CD4-positive, alpha-beta T cell treated with Interferon alpha-2 for 1 hour (primary cell): ENCODE measurements at places on chromosomes 2 and 18.

DNA sequence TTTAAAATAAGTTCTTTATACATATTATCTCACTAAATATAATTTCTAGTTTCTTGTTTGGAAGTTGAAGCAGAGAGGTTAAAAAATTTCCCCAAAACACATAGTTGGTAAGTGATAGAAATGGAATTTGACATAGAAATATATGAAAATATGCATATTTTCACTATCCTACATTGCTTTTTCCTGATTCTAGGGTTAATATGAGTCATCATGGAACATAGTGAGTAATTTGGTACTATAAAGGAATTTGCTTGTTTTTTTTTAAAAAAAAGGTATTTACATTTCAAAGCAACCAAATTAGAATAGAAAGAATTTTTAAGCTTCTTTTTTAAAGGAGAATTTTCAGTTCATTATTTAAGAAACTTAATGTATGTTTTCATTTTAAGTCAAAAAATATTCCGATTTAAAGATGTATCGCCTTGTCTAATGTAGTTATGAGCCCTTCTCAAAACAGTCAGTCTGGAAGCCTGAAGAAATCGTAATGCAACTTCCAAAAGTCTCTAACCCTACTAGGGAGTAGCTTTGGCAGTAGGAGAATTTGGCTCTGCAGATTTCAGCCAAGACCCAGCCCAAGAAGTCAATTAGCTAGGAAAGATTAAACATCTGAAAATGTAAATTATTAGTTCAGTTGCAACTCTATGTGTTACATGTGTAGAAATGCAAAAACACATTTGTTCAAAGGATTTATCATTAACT, 147.3 kb downstream of the RDH14 start:
- no peak for DNase-seq

DNA sequence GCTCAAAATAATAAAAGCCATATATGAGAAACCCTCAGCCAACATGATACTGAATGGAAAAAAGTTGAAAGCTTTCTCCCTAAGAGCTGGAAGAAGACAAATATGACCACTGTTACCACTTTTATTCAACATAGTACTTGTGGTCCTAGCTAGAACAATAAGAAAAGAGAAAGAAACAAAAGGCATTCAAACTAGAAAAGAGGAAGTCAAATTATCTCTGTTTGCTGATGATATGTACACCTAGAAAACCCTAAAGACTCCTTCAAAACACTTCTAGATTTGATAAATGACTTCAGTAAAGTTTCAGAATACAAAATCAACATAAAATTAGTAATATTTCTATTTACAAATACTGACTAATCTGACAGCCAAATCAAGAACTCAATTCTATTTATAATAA, 328.8 kb upstream of the GCFC2 start:
- no peak for DNase-seq

DNA sequence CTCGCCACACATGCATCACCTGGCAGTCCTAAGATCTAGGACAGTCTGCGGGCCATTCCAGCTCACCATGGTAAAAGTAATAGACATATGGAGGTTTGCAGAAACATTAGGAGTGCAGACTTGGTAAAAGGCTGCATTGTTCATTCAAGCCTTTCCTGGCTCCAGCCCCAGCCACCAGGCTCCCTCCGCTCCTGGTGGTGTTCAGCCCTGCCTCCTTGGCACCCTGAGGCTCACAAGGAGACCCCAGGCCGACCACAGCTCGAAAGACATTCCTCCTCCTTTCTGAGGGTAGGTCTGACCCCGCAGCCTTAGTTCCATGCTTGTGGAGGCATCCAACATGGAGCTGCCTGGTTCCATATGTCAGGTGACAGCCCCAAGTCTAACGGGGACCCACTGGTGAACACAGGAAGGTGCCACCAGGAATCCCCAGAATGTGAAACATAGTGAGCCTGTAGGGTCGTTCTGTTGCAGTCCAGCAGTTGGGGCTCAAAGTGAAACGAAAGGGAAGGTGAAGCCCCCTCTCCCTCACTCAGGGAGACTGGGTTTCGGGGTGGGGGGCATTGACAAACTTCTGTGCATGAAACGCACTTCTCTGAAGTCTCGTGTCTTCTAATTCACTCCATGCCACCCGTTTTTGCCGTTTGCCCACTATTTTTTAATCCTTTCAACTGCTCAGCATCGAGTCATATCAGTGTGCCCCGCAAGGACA, 5.0 kb upstream of the SP100 start:
- DNase-seq, result no peak

GRCh38 chr18:48454261-48454757, 45.1 kb upstream of the ZBTB7C start:
- no peak for DNase-seq

- peak; percentile 19 for DNase-seq
These were observed 134.0 kb upstream of the SERTAD2 start for GRCh38 chr2:64787698-64788097.
